ENCODE measurements at places on chromosomes 2 and 18.

GRCh38 chr2:239204876-239205468 is 195.8 kb downstream of the HDAC4 start:
- no peak for DNase-seq

DNA sequence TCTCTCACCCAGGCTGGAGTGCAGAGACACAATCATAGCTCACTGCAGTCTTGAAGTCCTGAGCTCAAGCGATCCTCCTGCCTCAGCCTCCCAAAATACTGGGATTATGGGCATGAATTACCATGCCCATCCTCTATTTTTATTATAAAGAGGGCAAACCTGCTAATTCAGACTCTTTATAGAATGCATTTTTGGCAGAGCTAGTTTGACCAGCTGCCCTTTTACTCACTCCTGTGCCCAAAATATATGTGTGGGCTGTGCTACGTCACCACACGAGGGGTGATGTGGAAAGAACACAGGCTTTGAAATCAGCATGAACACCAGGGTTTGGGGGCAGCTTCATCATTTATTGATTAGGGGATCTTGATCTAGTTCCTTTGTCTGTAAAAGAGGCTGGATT is 137.8 kb downstream of the CLIP4 start:
- no peak for DNase-seq

DNA sequence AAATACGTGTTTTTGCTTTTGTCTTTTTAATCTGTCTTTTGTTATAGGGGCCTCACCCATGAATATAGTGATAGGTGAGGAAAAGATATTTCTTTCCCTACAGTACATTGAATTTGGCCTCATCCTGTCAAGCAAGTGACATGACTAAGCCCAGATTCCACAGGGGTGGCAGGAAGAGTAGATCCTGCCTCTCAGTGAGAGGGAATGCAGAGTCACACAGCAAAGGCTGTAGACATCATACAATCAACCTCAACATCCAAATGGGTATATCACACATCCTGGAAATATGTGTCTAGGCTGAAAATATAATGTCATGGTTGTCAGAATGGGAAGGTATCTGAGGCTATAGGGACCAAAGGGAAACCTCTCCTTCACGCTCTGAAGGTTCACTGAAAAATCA is 269.6 kb downstream of the CDH20 start:
- DNase-seq = no peak

DNA sequence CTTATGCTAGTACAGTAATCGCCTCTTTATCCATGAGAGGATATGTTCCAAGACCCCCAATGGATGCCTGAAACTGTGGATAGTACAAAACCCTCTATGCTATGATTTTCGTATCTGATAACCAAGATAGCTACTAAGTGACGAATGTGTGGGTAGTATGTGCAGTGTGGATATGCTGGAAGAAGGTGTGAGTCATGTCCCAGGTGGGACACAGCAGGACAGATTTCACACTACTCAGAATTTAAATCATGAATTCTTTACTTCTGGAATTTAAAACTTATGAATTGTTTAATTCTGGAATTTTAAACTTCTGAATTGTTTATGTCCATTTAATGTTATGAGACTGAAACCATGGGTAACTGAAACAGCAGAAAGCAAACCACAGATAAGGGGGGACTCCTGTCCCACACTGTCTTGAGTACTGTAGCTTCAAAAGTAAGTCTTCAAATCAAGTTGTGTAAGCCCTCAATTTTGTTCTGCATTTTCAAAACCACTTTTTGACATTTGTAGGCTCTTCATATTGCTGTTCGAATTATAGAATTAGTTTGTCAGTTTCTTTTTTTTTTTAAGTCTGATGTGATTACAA is 116.0 kb downstream of the LTBP1 start:
- peak; percentile 69 for DNase-seq

- DNase-seq = no peak
These were observed 14.4 kb upstream of the SLC39A10 start for GRCh38 chr2:195642679-195643068.

GRCh38 chr2:102895376-102895775 is 133.5 kb downstream of the TMEM182 start:
- DNase-seq = peak; percentile 97
